Activated CD4-positive, alpha-beta T cell treated with anti-CD3 and anti-CD28 coated beads, Interleukin-2, amount 50 U/mL, for 1 hour (primary cell): ENCODE measurements at places on chromosomes 2 and 18.
A peak's percentile ranks its signal among the peaks of the same experiment; 100 is the strongest.

- no peak for DNase-seq
Observed at GRCh38 chr2:232843834-232844233, 26.2 kb upstream of the SNORC start.

GRCh38 chr2:172783165-172783898 lies 47.7 kb downstream of the RAPGEF4 start:
- no peak for DNase-seq

DNA sequence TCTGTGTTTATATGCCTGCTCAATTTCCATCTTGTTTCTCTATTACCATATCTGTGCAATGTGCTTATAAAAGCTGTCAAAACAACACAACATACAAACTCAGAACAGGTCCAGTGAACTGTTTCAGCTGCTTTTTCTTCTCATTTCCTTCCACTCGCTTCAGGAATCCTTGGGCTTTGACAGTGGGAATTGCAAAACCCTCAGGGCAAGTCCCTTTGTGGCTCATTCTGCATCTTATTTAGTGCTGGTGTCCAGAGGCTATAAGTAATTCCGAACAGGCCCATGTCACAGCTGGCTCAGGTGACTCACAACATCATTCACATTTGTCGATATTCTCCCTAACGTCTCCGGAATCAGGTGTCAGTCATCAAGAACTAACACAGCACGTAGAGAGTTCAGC lies 309.9 kb upstream of the ZNF521 start:
- DNase-seq: no peak

- DNase-seq: no peak
Observed at GRCh38 chr2:119178776-119179175, 20.2 kb upstream of the C1QL2 start.

DNA sequence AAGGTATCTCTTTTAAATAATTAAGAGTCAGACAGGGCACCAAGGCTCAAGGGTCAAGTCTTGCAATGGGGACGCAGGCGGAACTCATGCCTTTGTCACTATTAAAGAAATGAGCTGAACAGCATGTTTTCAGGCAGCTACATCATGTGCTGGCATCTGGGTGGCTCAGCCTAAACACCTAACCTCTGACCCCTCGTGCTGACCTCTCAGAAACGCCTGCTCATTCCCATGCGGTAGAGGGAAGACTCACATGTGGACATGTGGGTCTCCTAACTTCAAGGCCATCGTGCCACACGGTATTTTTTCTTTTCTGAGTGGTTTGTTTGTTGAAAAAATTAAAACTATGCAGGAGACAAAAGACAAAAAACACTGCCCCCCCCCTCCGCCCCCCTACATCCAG lies 31.3 kb downstream of the CYP27C1 start:
- DNase-seq: no peak

DNA sequence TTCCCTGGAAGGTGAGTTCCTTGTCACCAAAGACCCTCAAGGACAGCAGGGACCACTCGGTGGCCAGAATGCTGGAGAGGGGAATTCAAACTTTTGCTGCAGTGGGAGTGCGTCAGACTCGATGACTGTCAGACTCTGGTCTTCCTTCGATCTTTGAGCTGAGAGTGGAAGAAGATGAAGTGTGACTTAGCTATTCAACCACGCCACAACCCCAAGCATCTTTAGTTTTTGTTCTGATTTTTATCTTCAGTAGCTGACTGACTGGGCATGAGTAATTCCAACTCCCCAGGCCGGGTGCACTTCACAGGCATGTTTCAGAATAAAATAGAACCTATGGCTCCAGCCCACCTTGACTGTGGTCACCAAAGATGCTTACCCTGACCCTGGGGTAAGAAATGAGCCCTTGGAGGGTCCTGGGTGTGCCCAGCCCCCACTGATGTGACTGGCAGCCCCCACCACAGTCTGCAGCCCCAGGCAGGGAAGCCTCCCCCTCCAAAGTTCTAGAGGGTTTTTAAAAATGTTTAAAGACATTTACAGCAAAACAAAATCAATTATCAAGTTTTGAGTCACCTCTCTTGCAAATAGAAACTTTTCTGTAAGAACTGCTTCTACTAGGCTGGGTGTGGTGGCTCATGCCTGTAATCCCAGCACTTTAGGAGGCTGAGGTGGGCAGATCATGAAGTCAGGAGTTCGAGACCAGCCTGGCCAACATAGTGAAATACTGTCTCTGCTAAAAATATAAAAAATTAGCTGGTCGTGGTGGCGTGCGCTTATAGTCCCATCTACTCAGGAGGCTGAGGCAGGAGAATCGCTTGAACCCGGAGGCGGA lies 24.9 kb upstream of the YWHAQ start:
- DNase-seq: no peak

DNA sequence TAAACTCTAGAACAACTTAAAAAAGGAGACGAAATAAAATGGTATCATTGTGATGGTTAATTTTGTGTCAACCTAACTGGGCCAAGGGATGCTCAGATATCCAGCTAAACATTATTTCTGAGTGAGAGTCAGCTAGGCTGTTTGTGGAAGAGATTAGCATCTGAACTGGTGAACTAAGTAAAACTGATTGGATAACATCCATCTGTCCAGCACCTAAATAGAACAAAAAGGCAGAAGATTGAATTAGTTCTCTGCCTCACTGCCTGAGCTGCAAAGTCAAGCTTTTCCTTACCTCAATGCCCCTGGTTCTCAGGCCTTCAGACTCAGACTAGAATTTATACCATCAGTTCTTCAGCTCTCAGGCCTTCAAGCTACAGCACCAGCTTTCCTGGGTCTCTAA lies 30.0 kb downstream of the PPP3R1 start:
- DNase-seq: no peak

- DNase-seq: peak; percentile 27
Observed at GRCh38 chr2:181058378-181059269, 78.2 kb downstream of the UBE2E3 start.

DNA sequence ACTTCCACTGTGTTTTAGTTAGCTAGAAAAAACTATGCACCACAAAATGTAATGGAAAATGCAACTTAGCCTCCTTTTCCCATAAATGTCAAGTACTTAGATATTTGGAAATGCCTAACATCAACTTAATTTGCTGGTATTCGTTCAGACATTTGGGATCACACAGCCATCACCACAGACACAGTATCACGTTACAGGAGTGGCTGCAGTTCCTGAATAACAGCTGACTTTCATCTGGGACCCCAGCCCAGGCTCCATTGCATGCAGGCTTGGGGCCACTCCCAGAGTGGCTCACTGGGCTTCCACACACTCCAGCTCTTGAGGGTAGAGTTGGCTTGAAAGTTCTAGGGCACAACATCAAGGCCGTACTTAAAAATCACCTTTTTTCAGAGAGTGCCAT lies 9.3 kb downstream of the TMEM182 start:
- no peak for DNase-seq

DNA sequence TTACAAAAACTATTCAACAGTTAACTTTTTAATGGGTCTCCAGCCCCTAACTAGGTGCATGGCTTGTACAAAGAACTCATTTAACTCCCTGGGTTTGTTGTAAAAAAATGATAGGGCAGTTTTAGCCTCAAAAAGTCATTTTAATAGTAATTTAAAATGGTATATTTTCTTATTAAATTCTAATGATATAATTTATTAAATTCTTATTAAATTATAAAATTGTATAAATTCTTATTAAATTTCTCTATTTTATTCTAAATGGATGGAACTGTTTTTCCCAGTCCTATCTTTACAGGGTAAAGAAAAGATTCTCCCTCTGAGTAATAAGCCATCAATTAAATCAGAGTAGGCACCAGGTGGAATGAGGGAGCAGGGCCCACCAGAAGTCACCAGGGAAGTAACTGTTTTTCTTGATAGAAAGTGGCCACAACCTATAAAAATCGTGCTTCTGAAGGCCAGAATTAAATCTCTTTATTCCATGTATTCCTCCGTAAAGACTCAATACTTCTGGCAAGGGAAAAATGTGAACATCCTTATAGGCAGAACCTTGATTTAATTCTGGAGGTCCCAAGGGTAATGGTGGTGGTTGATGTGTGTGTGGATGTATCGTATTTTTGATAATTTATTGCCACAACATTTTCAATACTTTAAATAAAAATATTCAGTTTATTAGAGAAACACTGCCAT lies 814 bp downstream of the FKBP7 start:
- no peak for DNase-seq

GRCh38 chr18:24514439-24514838 lies 54.0 kb downstream of the HRH4 start:
- no peak for DNase-seq

GRCh38 chr2:102708847-102709559 lies 52.8 kb upstream of the TMEM182 start:
- no peak for DNase-seq

GRCh38 chr2:16057661-16058060 lies 117.3 kb downstream of the MYCN start:
- no peak for DNase-seq

- DNase-seq: no peak
Observed at GRCh38 chr2:20676353-20677215, 9.6 kb downstream of the GDF7 start.

GRCh38 chr18:54284981-54285785 lies 15.9 kb downstream of the POLI start:
- DNase-seq: peak; percentile 32

GRCh38 chr2:128813352-128814034 lies 494.8 kb upstream of the HS6ST1 start:
- no peak for DNase-seq

- DNase-seq: no peak
Observed at GRCh38 chr2:1979569-1979968, 235.3 kb upstream of the PXDN start.

DNA sequence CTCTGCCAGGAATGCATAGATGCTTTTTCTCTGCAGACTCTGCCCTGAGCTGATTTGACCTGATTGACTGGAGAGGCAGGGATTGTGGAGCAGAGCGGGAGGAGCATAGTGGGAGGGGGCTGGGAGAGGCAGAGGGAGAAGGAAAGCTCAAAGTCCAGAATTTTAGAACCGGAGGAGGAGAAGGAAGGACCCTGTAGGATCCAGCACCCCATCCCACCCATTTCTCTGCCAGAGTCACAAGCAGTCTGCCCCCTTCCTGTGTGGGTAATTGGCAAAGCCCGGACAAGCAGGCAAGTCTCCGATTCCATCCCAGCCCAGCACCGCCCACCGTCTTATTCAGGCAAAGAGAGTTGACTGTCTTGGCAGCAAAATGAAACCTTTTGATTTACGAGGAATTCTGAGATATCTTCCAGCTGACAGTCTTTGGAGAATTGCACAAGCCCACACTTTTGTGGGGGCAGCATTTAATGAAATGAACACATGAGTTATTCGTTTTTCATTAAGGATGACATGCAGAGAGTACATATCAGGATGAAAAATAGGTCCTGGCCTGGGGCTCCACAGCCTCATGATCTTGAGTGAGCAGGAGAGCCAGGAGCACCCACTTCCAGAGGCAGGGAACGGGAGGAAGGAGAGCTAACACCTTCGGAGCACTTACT lies 103.1 kb downstream of the MCFD2 start:
- no peak for DNase-seq

DNA sequence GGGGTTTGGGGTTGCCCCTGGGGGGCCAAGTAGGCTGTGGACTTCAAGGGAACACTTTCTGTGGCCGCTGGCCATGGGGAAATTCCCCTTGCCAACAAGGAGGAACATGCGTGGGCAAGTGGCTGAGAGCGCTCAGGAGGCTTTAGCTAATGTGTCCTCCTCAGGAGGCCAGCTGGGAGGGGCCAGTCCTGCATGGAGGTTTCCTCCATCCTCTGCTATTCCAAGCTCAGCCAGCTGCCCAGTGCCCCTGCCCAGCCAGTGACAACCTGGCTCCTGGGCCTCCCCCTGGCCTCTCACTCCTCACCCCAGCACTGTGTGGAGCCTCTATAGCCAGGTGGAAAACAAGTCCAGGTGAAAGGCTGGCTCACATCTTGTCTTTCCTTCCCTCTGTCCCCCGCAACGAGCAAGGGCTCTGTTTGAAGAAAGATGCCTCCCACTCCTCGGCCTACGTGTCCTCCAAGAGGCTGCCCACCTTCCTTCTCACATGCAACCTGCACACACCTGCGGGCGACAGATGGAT lies 64.4 kb upstream of the DAPL1 start:
- DNase-seq: no peak

- no peak for DNase-seq
Observed at GRCh38 chr2:121256720-121257479, 28.1 kb downstream of the TFCP2L1 start.

- DNase-seq: no peak
Observed at GRCh38 chr2:38386377-38386776, 9.3 kb upstream of the ATL2 start.

- no peak for DNase-seq
Observed at GRCh38 chr2:218027426-218028188, 24.8 kb upstream of the TNS1 start.

DNA sequence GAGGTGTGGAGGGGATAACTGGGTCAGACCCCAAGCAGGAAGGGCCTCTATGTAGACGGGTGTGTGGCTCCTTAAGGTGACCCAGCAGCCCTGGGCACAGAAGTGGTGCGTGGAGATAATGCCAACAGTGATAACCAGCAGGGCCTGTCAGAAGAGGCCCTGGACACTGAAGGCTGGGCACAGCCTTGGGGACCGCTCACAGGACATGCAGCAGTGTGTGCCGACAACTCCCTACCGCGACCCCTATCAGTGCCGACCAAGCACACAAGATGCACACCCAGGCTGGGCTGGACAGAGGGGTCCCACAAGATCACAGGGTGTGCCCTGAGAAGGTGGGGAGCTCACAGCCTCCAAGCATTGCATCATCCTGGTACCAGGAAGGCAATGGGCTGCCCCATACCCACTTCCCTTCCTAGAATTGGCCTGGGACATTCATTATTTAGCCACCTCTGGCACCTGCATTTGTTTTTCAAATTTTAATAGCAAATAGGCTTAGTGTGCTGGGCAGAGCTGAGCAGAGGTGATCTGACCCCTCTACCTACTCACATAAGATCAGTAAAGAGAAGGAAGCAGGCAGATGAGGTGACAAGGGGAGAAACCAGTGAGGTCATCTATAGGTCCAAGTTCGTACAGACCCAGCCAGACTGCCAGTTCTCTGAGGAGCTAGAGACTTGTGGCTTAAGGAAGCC lies 55.2 kb downstream of the BCL11A start:
- no peak for DNase-seq

DNA sequence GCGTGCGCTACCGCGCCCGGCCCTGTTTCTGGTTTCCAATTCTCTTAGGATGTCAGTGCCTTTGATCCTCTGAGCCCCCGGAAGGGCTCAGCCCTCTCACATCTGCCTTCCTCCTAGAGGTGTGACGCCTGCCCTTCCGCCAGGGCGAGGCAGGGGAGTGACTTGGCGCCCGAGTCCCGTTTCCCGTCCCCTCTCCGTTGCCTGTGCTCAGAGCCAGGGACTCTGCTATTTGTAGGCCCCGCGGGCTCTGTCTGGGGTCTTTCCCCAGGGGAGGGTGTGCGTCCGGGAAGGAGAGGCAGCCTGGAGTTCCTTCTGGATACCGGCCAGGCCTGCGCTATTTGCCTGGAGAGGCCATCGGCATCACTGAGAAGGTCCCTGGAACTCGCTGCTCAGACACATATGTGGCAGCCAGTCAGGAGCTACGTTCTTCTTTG lies 103.7 kb upstream of the TAF1B start:
- peak; percentile 40 for DNase-seq

DNA sequence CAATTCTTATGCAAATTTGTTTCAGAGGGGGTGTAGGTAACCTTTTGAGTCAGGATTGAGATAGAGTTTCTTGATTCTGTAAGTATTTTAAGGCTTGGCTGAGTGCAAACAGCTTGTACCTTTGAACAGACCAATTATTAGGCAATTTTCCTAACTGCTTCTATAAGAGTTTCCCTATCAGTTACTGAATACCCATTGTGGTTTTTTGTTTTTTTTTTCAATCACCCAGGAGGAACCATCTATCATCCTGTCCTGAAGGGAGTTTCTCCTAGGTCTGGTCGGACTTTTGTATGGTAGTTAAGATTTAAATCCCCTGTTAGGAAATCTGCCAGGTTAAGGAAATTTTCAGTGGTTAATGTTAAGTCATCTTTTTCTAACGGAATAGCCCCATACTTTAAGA lies 319.4 kb upstream of the SLC39A10 start:
- DNase-seq: no peak

GRCh38 chr2:15919716-15920434 lies 20.5 kb upstream of the MYCN start:
- no peak for DNase-seq
